ENCODE measurements at places on chromosomes 3 and 15.
A peak's percentile ranks its signal among the peaks of the same experiment; 100 is the strongest.

DNA sequence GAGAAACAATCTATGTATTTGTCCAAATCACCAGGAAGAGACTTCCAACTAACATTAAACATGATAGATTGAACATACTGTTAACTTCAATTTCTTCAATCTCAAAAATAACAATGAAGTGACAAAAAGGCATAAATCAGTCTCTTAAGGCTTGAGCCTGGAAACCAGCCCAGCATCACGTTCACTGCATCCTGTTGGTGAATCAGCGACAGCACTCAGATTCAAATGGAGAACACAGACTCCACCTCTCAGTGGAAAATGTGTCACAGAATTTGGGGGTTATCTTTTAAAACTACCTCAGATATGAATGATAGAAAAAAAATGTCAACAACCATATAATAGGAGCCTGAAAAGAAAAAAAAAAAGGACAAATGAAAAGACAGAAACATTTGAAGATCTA is 212.0 kb downstream of the MINAR1 start:
- peak; percentile 3 for DNase-seq

GRCh38 chr15:65323071-65323511 is 18.6 kb downstream of the RNU5B-1 start:
- DNase-seq = no peak

DNA sequence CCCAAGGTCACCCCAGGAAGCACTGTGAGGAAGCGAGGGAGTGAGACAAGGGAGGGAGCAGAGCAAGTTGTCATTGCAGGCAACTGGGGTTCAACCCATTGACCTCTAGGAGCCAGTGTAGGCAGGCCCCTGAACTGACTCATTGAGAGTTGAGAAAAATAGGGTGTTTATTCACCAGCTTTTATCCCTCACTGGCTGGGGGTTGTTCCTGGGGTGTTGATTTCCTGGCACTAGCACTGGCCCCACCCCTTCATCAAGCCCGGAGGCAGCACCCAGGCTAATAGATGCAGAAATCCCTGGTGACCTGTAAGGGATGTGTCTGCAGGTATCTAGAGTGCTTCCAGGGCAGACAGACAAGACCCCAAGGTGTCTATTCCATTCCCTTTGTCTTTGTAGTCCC is 183.9 kb downstream of the ARRDC4 start:
- no peak for DNase-seq

DNA sequence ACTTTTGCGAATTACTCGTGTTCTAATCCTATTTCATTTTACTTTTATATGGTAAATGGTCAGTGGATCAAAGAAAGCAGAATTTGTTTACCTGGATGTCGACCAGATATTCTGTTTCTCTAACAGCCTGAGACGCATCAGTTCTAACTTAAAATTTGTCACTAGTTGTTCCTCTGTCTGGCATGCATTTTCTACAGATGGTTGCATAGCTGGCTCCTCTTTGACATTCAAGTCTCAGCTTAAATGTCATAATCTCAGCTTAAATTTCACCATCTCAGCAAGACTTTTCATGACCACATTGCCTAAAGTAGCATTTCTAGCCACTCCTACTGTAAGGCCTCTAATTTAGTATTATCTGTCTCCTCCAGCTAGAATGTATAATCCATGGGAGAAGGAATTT is 609.3 kb downstream of the AGBL1 start:
- no peak for DNase-seq

DNA sequence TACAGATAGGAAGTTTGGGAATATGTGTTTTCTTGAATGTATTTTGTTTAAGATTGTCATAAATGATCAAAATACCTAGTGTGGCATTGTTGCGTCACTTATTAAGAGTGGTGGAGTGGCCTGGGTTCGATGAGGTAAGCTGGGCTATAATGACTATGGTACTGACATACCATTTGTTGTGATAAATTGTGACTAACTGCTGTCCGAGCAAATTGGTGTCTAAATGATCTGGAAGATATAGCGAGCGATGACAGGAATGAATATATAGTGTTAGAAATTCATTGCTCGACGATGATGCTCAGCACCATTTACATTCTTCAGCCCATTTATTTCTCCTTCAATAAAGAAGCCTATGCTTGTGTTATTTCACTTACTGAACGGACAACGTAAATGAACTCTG is 123.3 kb downstream of the MCTP2 start:
- DNase-seq = no peak

DNA sequence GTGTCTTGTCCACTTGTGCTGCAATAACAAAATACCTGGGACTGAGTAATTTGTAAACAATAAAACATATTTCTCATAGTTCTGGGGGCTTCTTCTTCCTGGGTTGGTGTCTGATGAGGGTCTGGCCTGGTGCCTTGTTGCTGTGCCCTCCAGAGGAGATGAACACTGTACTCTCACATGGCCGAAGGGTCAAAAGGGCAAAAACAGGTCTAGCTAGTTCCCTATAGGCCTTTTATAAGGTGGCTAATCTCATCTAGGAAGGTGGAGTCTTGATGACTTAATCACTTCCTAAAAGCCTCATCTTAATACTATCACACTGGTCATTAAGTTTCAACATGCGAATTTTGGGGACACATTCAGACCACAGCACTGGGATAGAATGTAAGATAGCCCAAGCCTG is 228.4 kb downstream of the TLE3 start:
- no peak for DNase-seq

All from stimulated activated CD4-positive, alpha-beta T cell treated with anti-CD3 and anti-CD28 coated beads, Interleukin-12 subunit alpha, Interleukin-12 subunit beta, amount 100 ng/mL, for 24 hours (primary cell).